ENCODE measurements at places on chromosomes 1 and 21.

DNA sequence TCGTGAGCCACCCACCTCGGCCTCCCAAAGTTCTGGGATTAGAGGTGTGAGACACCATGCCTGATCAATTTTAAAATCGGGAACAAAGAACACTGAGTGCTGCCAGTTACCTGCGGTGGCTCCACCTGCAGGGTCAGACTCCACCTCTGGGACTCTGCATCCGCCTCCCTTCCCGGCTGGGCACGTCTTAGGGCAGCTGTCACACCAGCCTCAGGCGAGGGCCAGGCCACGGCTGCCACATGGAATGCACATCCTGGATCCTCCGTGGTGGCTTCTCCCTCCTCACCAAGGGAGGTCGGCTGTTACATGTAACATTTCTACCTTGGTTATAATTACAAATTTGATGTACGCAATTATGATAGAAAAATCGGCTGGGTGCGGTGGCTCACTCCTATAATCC lies 5.9 kb upstream of the MXRA8 start:
- H3K36me3 ChIP-seq, result no peaks in the 10 kb centered on the region
- no peak overlapping the region for H3K4me3 ChIP-seq
- DNase-seq, result no peak
- H3K27ac ChIP-seq, result no peak overlapping the region
- H3K4me1 ChIP-seq, result peaks cover 18% of the 10 kb centered on the region
- H3K27me3 ChIP-seq, result no peaks in the 10 kb centered on the region

GRCh38 chr1:51624855-51625254 lies 8.0 kb downstream of the OSBPL9 start:
- DNase-seq, result no peak
- H3K27me3 ChIP-seq, result no peaks in the 10 kb centered on the region
- H3K27ac ChIP-seq, result peak overlapping the region; percentile 51

- H3K4me1 ChIP-seq, result no peaks in the 10 kb centered on the region
- no peak overlapping the region for H3K27ac ChIP-seq
- no peak for DNase-seq
- H3K4me3 ChIP-seq, result no peak overlapping the region
- H3K27me3 ChIP-seq, result no peaks in the 10 kb centered on the region
Measured at GRCh38 chr1:17874231-17874630, 119.1 kb downstream of the ACTL8 start.

DNA sequence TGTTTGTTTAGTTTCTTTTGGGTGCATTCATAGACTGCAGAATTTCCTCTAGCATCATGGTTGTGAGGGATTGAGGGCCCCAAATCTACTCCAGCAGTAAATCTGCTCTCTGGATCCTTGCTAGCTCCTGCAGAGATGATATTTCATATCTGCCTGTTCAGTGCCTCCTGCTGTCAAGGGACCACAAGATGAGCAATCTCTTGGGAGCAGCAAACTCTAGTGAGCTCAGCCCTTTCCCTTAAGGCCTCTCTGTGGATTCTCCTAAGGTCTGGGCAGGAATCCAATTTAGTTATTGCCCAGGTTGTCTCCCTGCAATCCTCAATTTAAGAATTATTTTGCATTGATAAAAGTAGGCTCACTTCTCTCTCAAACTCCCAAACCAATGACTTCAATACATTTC lies 76.9 kb downstream of the RGS18 start:
- H3K4me1 ChIP-seq, result no peaks in the 10 kb centered on the region
- DNase-seq, result no peak
- no peak overlapping the region for H3K27ac ChIP-seq
- no peaks in the 10 kb centered on the region for H3K27me3 ChIP-seq

DNA sequence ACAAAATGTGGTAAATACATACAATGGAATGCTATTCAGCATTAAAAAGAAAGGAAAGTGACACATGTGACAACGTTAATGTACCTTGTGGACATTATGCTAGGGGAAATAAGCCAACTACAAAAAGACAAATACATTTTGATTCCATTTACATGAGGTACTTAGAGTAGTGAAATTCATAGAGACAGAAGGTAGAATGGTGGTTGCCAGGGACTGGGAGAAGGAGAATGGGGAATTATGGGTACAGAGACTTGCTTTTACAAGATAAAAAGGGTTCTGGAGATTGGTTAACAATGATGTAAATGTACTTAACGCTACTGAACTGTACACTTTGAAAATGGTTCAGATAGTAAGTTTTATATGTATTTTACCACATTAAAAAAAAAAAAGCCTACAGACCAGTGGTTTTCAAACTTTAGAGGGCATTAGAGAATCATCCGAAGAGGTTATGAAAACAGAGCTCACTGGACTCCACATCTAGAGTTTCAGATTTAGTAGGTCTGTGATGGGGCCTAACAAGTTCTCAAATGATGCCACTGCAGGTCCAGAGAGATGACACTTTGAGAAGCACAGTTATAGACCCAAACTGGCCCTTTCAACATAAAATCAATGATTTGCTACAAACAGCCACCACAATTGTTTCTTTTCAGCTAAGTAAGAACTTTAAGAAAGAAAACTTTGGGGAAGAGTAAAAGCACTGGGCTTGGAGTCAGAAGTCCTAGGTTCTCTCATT lies 9.6 kb upstream of the ADCY10 start:
- H3K27ac ChIP-seq, result no peak overlapping the region
- DNase-seq, result no peak
- H3K36me3 ChIP-seq, result no peaks in the 10 kb centered on the region
- peaks cover 11% of the 10 kb centered on the region for H3K4me1 ChIP-seq
- no peak overlapping the region for H3K4me3 ChIP-seq

- no peak overlapping the region for H3K4me3 ChIP-seq
- no peak for DNase-seq
- no peaks in the 10 kb centered on the region for H3K36me3 ChIP-seq
- H3K27ac ChIP-seq, result no peak overlapping the region
- peaks cover 10% of the 10 kb centered on the region for H3K4me1 ChIP-seq
Measured at GRCh38 chr1:227941509-227942020, 6.2 kb downstream of the WNT9A start.

DNA sequence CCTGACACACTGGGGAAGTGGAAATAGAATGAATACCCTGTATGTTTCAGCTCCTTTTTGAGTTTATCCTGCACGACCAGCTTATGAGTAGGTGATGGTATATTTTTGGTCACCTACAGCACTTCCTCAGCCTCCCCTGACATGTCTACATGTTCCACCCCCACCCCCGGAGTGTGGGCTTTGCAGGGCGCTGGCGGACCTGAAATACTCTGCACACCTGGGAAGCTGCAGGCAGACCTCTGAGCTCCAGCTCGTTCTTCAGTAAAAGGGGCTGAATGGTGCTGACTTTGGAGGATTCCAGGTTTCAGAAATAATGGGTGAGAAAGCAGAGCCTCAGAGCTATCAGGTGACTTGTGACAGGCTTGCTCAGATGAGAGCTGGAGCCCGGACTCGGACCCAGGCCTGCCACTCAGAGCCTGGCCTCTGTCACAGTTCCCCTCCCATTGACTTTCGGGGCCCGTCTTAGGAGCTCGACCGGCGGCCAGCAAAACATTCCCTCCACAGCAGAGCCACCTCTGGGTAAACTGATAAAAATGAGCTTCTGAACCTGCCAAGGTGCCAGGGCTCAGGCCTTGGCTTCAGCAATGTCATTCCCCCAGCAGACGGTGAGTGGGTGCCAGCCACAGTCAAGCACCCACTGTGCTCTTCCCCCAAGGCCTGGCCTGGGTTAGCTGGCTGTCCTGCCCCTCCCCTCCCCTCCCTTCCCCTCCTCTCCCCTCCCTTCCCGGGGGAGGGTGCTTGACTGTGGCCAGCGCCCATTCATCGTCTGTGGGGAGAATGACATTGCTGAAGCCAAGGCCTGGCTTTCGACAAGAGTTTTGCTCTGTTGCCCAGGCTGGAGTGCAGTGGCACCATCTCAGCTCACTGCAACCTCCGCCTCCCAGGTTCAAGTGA lies 30.1 kb downstream of the DOP1B start:
- H3K4me3 ChIP-seq, result no peak overlapping the region
- no peak for DNase-seq
- H3K36me3 ChIP-seq, result no peaks in the 10 kb centered on the region
- H3K27me3 ChIP-seq, result no peaks in the 10 kb centered on the region

DNA sequence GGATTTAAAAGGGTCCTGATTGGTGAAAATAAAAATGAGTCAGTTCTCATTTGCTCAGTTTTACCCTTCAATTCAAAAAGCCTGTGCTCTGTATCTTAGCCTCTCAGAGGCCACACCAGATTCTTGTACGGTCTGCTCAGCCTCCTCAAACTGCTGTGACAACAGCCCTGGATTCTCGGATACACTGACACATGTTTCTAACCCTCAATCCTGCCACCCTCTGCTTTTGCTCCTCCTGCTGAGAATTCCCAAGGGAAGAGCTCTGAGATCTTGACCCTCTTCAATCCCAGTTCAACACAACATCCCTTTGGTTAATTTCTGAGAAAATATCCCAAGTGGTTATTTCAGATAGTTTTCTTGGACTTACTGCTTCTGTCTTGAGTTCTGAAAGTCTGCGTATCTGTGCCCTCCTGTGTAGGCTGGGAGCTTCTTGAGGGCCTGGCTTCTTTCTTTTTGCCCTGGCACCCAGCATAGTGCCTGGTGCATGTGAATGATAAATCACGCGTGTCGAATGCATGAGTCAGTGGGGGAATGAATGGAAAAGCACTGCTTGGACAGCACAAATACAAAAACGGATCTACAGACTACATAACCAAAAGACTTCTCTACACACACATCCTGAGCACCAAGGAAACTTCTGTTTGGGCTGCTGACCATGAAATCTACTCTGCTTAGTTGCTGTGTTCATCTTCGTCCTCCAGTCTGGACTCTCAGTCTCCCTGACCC lies 24.5 kb downstream of the IRF2BP2 start:
- H3K36me3 ChIP-seq, result no peaks in the 10 kb centered on the region
- H3K27me3 ChIP-seq, result no peaks in the 10 kb centered on the region
- DNase-seq, result no peak
- H3K27ac ChIP-seq, result peak overlapping the region; percentile 80
- H3K4me3 ChIP-seq, result peak overlapping the region; percentile 19
- H3K4me1 ChIP-seq, result peaks cover 80% of the 10 kb centered on the region

DNA sequence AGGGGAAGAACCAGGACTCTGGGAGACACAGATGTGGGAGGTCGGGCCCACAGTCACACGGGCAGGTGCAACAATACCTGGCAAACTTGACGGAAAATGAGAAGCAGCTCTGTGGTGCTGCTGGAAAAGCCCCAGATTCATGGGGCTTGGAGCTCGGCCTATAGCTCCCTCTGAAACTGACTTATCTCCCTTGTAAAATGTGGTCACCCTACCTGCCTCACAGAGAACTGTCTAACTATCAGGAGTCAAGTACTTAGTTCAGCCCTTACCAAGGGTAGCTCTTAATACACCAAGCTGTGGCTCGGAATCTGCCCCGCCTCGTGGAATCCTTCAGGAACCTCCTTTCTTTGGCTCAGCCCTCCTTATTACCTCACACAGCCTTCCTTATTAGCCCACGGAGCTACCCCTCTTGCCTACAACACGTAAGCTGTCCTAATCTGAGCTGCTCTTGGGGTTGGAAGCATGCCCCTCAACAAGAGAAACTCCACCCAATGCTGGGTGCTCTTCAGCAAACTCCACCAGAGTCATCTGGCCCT lies 68.9 kb downstream of the MRPL37 start:
- H3K36me3 ChIP-seq, result no peaks in the 10 kb centered on the region
- no peak for DNase-seq
- no peak overlapping the region for H3K4me3 ChIP-seq
- H3K27me3 ChIP-seq, result no peaks in the 10 kb centered on the region

Data from thoracic aorta (tissue), 2 donors.